A549 (cell line): ENCODE measurements at places on chromosomes 6 and 20. TPM values are rescaled to one million over a fixed set of nuclear protein-coding genes. Genes with fewer than 3 reads are reported as not detected.

DNA sequence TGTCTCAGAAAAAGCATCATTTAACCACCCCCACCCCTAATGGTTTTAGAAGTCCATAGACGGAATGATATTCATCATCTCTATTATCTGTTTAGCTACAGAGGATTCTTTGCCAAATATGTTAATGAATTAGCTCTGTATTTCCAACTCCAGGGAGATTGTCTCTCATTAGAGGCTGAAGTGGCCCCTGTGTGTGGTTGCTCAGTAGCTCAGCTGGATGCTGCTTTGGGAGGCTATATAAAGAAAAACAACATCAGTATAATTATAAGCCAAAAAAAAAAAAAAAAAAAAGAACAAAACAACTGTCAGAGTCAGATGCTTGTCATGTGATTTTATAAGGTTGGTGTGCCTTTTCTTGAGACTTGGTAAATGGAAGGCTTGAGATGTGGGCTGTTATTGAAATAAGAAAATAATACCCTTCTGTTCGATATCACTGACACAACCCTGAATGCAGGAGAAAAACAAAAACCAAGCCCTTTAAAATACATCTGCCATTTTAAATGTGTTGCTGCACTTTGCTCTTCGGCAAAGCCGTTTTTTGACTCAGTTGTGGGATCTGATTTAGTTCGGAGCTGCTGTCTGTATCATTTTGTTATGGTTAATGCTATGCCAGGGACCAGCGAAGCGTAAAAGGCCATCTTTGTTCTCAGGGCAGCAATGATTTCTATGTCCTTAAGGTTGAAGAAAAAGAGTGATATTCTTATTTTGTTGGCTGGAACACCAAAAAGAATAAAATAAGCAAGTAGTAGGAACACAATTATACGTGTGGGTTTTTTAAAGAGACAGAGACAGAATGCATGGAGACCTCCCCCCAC is 422.6 kb downstream of the QKI start:
- DNase-seq = no peak

Gene ZNFX1
- polyA plus RNA-seq = 11.5 to 13.7 TPM (median 11.9 TPM) in 3 replicates

Gene BCAS1
- 1.2 to 1.4 TPM (median 1.3 TPM) in 3 replicates for polyA plus RNA-seq

GRCh38 chr20:21092806-21093205 is 13.4 kb downstream of the LINC00237 start:
- DNase-seq = no peak

- DNase-seq = no peak
Measured at GRCh38 chr6:27334141-27334540, 22.1 kb upstream of the POM121L2 start.

Gene GGTLC1
- not detected in 3 replicates for polyA plus RNA-seq

DNA sequence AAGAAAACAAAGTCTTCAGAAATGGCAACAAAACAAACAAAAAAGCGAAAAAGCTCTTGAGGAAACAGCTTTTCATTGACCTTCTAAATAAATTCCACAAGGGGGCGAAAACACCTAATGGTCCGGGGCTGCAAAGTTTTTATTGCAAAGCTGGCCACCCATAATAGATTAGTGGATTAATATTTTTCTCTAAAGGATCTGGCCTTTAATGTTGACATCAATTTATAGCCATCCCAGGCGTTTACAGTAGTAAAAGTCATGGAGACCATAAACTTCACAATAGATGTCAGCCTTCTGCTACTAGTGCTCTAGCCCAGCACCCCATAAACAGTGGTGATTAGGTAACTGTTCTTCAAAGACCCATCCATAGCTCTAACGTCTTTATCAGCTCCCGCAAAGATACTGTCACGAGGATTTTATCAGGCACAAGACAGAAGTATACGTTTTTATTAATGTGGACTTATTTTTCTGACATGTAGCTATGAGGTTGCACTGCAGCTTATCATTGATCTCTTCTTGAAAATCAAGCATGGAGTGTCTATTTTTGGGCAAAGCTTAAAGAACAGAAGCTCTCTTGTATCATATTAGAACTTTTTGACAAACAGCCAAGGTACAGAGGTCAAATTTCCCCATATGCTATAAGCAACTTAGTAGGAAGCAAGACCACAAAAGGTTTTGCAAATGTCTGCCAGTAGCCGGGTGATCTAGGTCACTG is 4.7 kb downstream of the CITED2 start:
- DNase-seq = peak; percentile 27

- DNase-seq = no peak
Measured at GRCh38 chr6:110643175-110643574, 166.8 kb upstream of the SLC22A16 start.

- no peak for DNase-seq
Measured at GRCh38 chr20:53296025-53296424, 297.6 kb downstream of the ZNF217 start.

Gene MRAP2
- polyA plus RNA-seq = 0.66 to 1.0 TPM (median 0.75 TPM) in 3 replicates

- DNase-seq = no peak
Measured at GRCh38 chr20:50953821-50954220, 4.5 kb downstream of the DPM1 start.

GRCh38 chr20:20303320-20303719 is 64.6 kb upstream of the INSM1 start:
- DNase-seq = no peak

DNA sequence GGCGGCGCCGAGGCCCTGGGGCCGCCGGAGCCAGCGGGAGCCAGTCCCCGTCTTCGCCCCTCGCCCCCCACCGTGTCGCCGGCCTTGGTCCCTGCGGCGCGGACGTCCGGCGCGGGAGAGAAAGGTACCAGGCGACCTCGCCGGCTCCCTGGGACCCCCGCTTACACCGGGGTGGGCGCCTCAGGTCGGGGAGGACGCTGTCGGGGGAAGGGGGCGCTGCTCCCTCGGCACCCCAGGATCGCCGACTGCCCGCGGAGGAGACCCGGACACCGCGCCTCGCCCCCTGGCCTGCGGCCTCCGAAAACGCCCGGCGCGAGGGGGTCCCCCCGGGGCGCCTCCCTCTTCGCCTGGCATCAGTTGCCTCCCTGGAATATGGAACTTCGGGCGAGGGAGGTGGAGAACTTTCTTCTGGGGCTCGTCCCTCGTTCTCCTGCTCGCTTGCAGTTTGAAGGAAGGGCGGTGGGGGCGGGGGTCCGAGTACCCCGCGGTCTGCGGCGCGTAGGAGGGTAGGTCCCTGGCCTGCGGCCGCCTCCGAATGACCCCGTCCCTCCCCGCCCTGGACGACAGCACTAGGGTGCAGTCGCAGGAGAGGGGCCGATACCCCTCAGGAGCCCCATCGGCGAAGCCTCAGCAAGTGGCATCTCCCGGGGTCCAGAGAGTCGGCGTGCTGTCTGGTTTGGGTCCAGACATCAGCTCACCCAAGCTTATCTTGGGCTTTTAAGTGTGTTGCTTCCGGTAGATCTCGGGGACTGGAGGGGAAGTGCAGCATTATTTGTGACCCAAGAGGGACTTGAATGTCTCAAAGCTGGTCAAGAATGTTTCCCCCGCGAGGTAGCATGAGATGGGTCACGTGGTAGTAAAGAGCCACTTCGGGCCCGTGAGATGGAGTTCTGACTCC is 549 bp downstream of the ANKRD6 start:
- DNase-seq = no peak

GRCh38 chr6:19032591-19033295 is 645.6 kb downstream of the RNF144B start:
- no peak for DNase-seq

Gene GABRR1
- polyA plus RNA-seq = not detected in 3 replicates

DNA sequence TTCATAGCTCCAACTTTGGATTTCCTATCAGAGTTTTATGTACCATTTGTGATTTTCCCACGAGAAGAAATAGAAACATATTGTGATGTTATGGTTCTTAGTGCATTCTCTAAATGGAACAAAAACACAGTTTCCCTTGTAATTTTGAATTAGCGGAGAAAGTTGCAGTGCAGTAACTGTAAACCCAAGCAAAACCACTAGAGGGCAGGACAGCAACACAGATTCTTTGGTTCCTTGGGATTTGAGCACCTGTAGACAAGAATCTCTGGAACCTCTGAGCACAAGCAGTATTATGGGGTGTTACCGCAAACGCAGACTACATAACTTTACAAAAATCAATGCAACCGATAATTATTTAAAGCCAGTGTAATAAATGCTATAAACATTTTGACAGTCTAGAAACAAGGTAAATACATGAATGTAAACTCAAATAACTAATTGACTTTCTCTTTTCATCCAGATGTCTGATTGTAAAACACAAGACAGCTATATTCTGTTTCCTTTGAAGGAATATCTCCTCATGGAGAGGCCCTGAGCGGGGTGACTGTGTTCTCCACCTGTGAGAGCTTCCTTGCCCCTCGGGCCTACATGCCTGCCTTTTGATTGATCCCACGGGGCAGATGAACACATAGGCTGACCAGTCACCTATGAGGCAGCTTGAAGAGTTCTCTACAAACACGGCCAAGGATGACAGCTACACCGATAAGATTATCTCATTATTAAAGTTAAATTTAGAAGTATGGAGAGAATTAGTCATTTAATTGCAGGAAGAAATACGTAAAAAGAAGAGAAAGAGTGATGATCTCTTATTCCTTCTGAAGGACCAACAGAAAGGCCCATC is 67.5 kb upstream of the COL21A1 start:
- DNase-seq = peak; percentile 3

DNA sequence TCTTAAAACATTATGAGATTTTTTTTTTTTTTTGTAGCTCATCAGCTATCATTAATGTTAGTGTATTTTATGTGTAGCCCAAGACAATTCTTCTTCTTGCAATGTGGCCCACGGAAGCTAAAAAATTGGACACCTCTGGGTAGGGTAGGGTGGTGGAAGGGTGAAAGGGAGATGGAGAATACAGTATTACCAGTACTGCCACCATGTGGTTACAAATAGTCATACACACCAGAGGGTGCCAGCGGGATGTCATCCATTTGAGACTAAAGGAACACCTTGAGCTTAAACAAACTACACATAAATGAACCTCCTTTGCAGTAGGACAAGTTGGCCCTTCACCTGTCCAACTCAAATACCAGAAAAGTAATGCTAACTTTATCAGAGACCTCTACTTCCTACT is 601.9 kb downstream of the HTR1B start:
- peak; percentile 6 for DNase-seq

Gene PFDN4
- polyA plus RNA-seq = 140 to 155 TPM (median 149 TPM) in 3 replicates

DNA sequence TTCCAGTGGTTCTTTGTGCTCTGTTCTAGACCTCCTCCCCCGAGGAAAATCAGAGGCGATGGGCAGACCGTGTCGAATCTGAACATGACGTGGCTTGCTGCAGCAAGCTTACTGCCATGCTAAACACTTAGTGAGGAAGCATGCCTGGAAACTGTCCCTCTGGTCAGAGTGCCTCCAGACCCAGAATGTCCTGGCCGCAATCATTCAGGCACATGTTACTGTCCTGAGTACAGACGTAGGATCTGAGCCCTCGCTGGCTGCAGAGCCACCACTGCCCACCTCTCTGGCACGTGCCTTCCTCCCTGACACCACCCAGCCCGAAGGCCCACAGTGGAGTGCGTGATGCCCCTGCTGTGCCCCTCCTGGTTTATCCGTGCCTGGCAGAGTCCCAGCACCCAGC is 163.6 kb downstream of the SYNDIG1 start:
- DNase-seq = no peak

Gene SLC22A3
- 38.8 to 44.9 TPM (median 41.5 TPM) in 3 replicates for polyA plus RNA-seq

GRCh38 chr20:8002056-8002455 is 17.5 kb downstream of the TMX4 start:
- no peak for DNase-seq

Gene SLC16A10
- polyA plus RNA-seq = 0.07 to 0.44 TPM (median 0.27 TPM) in 3 replicates

Gene HDGFL1
- polyA plus RNA-seq = not detected in 3 replicates

GRCh38 chr20:40207655-40208054 is 481.4 kb downstream of the MAFB start:
- DNase-seq = no peak

Gene TCF15
- polyA plus RNA-seq = not detected in 3 replicates

Gene SLC35D3
- not detected in 3 replicates for polyA plus RNA-seq

Gene POM121L2
- not detected in 3 replicates for polyA plus RNA-seq

- no peak for DNase-seq
Measured at GRCh38 chr6:161225681-161226008, 48.2 kb downstream of the AGPAT4 start.

DNA sequence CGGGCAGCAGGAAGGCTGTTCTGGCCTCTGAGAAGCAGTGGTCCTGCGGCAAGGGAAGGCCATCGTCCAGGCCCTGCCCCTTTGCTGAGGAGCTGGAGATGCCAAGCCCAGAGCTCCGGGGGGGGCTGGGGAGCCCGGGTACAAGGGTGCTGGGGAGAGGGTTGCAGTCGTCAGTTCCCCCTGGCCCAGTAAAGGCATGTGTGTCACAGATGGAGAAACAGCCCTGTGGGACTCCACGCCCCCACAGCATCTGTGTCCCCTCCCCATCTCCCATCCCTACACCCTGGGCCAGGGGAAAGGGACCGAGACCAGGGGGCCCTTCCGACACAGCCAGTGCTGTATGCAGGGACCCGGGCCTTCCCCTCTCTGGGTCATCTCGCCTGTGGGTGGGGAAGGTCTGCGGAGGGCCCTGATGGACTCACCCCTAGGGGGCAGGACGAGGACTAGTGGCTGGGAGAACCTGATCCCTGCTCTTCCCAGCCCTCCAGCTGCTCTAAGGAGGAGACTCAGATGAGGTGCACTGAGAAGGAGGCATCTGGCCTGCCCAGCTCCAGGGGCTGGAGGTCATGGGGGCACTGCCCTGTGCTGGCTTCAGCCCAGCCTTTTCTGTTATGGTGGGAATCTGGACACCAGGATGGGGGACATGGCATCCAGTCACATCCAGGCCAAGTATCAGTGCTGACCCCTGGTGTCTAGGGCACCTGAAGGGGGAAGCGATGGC is 609 bp downstream of the MYL9 start:
- peak; percentile 39 for DNase-seq

Gene FAM217A
- not detected in 3 replicates for polyA plus RNA-seq

Gene ZMYND8
- 10.2 to 11.2 TPM (median 10.4 TPM) in 3 replicates for polyA plus RNA-seq

- DNase-seq = no peak
Measured at GRCh38 chr6:118326712-118327111, 221.4 kb upstream of the PLN start.

Gene PACRG
- polyA plus RNA-seq = 0.14 TPM in 1 of 3 replicates, not detected in the others

GRCh38 chr20:35833241-35833640 is 61.4 kb downstream of the PHF20 start:
- no peak for DNase-seq

Gene DEFB124
- polyA plus RNA-seq = 0.18 TPM in 1 of 3 replicates, not detected in the others

DNA sequence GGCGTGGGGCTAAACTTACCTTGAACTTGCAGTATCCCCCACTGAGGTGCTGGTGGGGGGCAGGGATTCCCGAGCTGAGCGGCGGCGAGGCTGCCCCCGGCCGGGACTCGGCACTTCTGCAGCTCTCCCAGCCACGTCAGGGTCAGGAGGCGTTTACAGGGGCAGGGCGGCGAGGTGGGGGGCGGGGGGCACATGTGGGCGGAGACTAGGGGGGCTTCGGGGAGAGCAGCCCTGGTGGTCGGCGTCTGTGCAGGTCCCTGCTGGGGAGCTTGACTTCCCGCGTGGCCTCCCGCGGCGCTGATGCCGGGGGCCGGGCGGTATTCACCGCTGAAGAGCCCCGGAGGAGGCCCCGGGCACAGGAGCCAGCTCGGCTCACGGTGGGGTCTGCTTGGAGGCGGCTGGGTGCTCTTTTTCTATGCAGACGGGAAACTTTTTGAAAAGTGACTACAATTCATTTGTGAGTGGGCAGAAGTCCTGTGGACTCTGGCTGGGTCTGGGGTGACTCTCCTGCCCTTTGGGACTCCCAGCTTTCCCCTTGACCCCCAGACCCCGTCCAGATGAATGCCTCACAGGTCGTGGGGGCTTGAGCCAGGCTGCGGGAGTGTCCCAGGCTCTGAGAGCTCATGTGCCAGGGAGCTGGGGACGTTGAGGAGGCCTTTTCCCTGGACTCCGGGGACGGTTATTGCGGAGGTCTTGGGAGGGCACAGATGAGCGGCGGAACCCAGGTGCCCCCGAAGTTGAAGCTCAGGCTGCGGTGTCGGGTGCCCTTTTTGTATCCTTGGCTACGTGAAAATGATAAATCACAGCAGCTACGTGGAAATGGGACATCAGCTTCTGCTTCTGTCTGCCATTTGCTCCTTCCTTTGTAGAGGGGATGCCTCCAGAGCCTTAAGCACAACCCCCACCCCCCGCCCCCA is 75.9 kb upstream of the GATA5 start:
- no peak for DNase-seq

Gene PIM1
- polyA plus RNA-seq = 12.3 to 16.6 TPM (median 15.4 TPM) in 3 replicates
